ENCODE measurements at places on chromosomes 12 and 14.

DNA sequence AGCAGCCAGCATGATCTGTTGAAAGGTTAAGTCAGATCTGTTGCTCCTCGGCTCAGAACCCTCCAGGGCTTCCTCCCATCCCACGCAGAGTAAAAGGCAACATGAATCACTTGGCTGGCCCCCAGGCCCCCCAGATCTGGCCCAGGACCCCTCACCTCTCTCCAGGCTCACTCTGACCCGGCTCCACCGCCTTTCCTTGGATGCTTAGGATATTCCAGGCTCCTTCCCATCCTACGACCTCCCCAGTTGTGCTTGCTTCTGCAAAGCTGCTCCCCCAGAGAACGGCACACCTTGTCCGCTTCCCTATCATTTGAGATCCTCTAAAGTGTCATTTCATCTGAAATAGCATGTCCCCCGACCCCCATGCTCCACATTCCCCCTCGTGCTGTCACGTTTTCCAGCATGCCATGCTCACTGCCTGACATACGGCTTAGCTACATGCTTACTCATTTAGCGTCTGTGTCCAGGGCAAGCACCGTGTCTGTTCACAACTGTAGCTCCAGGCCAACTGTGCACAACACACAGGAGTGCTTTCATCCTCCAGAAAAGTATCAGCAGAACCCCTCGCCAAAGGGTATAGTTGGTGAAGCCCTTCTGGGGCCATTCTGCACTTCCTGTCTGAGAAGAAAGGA, 33.6 kb upstream of the BDKRB2 start:
- no peak for DNase-seq

GRCh38 chr14:26282578-26282977, 315.3 kb downstream of the NOVA1 start:
- peak; percentile 65 for DNase-seq

- DNase-seq = no peak
These were observed 140.3 kb downstream of the NEDD1 start for GRCh38 chr12:97047361-97047760.

GRCh38 chr12:76680940-76681339, 83.0 kb upstream of the ZDHHC17 start:
- DNase-seq = no peak

DNA sequence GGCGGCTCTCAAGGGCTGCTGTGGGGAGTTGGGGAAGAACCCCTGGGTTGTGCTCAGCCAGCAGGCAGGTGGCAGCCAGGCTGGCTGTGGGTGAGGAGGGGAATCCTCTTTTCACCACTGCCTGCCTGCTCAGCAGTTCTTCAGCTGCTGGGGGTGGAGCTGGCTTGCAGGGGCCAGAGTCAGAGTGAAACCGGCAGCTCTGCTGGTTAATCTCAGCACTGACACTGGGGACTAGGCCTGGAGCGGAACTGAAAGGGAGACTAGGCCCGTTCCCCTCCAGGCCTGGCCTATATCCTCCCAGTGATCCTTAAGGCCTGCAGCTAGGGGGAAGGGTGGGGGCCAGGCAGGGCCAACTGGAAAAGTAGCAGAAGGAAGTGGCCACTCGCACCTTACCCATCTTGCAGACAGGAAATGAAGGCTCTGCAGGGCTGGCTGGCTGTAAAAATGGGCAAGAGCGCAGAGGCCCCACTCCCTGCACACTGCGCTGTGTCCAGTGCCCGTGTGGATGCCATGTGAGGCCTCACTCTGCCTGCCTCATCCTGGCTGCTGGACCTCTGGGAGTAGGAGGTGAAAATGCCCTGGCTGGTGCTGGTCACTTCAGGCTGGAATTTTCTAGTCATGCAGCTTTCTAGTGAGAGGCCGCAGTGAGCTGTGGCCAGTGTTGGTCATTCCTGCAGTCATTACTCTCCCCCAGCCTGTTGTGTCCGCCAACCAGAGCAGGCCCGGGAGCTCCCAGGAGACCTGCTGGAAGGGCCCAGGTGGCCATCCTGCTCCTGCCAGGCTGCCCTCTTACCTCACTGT, 39.4 kb downstream of the SH2B3 start:
- DNase-seq = no peak

DNA sequence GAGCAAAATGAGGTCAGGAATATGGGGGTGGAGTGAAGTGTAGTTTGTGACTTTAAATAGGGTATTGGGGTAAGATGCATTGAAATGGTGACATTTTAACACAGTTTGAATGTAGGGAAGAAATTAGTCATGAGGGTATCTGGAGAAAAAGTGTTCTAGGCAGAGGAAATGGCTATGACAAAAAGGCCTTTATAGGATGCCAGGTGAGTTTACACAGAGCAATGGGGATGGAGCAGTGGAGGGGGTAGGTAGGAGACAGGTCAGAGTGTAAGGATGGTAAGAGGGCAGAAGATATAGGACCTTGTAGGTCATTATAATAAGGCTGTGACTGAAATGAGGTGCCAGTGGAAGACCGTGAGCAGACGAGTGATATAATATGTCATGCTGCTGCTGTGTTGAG, 30.4 kb downstream of the HEATR5A start:
- no peak for DNase-seq

DNA sequence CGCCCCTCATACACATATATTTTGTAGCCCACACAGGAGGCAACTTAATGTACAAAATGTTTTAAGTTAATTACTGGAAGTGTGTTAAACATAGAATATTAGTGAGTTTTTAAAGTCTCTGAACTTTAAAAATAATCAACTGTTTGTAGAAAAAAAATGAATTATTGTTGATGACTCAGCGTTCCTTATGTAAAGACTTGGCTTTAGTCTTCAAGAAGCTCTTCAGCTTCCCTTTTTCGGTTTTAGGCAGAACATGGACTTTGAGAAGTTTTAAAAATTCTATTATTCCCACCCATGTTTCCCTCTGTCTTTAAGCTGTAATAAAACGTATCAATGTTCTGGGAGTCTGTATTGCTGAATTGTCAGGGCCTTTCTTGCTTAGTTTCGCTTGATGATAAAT, 269.5 kb downstream of the FBXL14 start:
- DNase-seq = no peak

DNA sequence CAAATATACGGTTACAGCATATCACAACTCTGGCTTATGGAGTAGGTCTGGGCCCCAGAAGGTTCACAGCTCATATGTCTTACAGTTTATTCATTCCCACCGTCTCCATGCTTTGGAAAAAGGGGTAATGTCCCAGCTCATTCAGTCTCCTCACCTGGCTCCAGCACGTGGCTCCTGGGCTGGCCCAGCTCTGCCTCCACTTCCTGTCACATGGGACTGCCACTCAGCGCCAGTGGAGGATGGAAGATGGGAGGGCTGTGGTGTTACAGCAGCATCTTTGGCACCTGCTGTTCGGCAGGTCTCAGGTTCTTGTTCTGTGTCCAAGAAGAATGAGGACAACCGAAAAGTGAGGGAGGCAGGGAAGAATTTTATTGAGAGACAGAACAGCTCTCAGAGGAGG, 216.3 kb upstream of the ATXN7L3B start:
- DNase-seq = no peak

- DNase-seq = no peak
These were observed 2.2 kb upstream of the DUSP16 start for GRCh38 chr12:12564911-12565310.

DNA sequence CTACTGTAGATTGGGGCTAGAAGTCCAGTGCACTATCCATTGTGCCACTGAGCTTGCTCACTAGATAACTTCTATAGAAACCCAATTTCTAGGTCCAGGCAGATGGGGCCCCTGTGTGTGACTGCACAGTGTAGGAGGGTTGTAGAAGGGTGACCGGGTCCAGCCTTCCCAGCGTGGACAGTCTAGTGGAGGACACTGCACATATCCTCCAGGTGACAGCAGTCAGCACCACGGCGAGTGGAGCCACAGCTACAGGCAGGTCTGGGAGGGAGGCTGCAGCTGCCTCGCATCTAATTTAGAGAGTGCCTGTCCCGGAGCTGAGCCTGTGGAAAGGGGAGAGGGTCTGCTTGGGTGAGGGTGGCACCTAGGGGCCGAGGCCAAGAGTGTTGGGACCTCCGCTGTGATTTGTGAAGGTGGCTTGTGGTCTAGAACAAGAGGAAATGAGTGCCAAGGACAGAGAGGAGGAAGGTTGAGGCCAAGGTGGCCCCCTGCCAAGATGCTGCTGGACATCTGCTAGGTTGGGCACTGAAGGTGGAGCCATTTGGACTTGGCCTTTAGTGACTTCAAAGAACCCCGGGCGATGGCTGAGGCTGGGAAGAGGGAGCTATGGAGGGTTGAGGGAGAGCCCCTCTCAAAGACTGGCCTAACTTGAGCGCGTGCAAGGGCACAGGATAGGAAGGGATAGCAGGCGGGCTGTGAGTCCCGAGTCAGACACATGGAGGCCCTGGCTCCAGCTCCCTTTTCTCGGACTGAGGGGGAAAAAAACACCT, 46.0 kb upstream of the TRAF3 start:
- DNase-seq = no peak

- DNase-seq = no peak
These were observed 75.6 kb downstream of the MED13L start for GRCh38 chr12:116201908-116202307.

GRCh38 chr12:102675672-102676071, 195.3 kb upstream of the IGF1 start:
- DNase-seq = no peak

GRCh38 chr14:58722441-58722840, 84.7 kb downstream of the DACT1 start:
- no peak for DNase-seq

DNA sequence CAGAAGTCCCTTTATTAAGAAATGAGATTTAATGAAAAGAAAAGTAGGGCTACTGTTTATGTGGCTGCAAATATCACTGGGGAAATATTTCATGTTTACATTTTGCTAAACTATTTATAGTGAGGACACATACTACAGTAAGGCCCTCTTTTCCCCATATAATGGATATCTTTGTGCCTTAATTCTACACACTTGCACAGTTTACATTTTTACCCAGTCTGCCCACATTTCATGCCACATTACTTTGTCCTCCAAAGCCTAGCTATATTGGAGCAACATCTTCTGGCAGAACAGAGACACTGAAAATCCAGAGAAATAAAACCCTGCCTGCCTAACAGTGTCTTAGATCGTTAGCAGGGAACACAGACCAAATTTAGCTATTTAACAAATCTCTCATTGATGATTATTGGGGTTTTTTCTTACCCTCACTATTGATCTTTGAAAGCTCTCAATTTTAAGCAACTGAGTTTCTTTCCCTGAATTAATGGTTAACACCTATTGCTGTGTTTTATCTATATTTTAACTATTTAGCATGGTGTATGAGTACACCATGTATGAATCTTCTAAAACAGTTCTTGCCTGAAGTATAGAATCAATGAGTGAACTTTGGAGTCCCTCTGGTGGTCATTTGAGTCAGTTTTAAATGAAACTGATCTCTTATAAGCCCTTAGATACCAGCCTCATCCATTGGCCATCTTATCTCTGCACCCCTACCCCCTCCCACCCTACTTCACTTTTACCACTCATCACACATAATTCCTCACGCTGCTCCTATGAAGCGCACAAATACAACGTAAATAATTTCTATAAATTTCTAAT, 170.2 kb downstream of the BCAT1 start:
- peak; percentile 15 for DNase-seq

DNA sequence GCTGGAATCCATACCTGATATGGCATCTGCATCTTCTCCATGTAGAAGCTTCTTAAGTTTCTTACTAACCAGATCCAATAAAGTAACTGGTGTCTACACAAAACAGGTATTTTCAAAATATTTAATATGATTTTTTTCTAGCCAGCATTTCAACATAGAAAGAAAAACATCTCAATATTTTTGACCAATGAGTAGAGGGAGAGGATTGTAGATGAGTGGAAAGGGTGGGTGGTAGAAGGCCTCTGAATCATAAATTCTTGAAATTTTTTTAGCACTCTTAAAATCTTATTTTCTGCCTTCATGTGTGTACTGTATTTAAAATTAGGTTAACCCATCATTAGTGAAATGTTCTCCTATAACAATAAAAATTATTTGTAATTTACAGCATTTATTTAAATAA, 18.0 kb downstream of the DEPDC4 start:
- no peak for DNase-seq

GRCh38 chr14:68518761-68519670, 273.9 kb downstream of the ZFP36L1 start:
- no peak for DNase-seq

DNA sequence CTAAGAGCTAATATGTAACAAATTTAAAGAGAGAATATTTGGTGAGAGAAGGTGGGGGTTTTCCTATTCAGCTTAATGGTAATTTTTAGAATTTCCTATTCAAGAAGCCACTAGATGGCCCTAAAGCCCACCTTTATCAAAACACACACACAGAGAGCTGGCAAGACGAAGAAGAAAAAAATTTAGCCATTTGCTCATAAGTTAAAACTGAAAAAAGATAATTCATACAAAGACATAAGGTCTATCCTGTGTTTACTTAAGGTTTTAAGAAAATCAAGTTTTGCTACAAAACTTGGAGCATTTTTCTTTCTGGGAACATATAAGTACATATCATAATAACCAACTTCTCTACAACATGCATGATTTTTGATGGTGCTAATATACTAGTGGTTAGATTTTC, 46.8 kb upstream of the PCED1B start:
- peak; percentile 61 for DNase-seq

GRCh38 chr12:49355913-49356312, 9.2 kb downstream of the DNAJC22 start:
- DNase-seq = no peak

GRCh38 chr12:62599854-62600437, 133.3 kb downstream of the MON2 start:
- DNase-seq = no peak

GRCh38 chr12:14775636-14775980, 27.7 kb downstream of the WBP11 start:
- DNase-seq = no peak

GRCh38 chr12:124738636-124739467, 124.8 kb downstream of the SCARB1 start:
- no peak for DNase-seq

DNA sequence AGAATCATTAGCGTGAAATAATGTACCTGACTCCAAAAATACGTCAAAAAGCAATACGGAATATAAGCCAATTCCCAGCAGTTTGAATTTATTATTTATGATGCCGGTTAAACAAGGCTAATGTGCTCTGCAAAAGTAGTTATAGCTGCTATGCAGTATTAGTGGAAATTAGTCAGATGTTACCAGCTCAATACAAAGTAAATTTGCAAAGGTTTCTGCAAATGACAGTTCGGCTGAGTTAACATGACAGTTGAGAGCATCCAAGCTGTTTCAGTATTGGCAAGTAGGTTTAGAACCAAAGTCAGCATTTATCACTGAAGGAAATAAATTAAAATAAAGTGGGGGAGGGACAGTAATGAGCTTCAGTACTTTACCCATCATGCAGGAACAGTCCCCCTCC, 1665.8 kb upstream of the FLRT2 start:
- DNase-seq = peak; percentile 34

DNA sequence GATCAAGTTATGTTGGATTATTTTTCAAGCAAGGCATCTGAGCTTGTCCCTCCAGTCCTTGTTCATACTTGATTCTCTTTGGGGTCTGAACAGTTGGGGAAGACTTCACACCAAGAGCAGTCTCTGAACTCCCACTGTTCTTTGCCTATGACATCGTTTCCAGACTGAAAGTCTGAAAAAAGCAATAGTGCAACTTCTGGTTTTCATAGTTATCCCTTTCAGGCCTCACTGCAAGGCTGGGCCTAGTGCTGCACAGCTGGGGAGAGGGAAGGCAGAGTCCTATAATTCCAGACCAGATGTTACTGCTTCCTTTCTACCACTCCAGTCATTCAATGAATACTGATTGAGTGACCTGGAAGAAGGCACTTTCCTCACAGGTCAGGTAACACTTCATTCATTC, 187.1 kb upstream of the CCND2 start:
- DNase-seq = no peak
